ENCODE measurements at places on chromosomes 11 and 22.

- DNase-seq: no peak
Measured at GRCh38 chr11:126664643-126665042, 309.2 kb downstream of the ST3GAL4 start.

GRCh38 chr11:48900131-48900800, 83.4 kb downstream of the TRIM51G start:
- no peak for DNase-seq

DNA sequence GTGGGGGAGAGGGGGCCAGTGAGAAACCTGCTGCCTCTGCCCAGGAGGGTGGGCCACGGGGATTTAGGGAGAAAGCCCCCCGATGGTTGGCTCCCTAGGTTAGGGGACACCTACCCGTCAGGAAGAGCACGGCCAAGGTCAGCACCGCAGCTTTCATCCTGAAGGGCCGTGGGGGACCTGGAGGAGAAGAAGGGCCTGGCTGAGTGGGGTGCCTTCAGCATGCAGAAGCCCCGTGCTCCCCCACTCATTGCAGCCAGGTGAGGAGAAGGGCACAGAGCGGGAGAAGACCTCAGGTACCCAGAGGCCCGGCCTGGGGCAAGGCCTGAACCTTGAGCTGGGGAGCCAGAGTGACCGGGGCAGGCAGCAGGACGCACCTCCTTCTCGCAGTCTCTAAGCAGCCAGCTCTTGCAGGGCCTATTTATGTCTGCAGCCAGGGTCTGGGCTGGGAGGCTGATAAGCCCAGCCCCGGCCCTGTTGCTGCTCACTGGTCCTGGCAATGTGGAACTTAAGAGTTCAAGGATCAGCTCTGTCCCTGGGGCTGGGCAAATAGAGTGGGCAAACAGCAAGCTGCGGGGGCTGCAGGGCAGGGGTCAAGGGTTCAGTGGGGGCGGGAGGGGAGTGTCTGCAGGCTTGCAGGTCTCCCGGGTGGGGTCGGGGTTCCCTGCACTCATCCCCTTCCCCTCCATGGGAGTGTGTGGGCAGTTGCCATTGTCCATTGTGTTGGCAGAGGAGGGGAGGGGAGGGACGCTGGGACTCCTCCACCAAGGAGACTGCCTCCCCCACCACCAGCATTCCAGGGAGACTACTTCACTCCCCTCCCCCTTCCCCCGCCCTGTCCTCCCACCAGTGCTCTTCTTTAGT, at the start of gene APOA1:
TSS of gene APOA1 (minus strand) at position 392 of the 861 bp plus-strand sequence. CDS start at position 157, 235 bp downstream.
- DNase-seq: no peak

GRCh38 chr11:27381238-27381666, 18.2 kb upstream of the CCDC34 start:
- DNase-seq: no peak

DNA sequence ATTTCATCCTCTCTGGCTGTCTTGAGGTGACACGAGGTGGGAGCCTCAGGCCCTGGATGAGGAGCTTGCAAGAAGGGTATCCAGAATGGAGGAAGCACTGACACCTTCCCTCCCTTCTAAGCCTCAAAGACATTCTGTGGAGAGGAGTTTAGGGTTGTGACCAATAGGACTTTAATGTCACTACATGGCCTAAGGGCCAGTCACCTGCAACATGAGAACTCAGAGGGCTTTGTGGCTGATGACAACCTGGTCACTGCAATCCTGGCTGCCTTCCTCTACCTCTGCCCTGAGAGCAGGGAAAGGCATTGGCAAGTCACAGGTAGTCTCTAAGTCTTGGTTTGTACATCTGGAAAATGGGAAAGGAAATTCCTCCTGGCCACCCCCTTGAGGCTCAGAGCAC, 33.7 kb downstream of the PISD start:
- no peak for DNase-seq

DNA sequence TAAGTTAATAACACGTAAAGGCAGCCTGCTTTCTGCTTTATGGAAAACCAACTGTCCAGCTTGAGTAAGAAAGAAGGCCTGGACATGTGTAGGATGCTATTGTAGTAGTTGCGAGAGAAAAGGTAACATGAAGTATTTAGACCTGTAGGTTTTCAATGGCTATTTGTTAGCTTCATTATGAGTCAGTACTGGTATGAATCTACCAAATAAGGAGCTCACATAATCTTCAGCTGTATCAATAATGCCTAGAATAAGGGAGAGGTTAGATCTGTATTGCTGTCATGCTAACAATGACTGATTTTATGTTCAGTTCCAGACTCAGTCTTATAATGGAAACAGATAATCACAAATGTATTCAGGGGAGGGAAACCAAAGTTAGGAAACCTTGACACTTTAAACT, 550.3 kb downstream of the CNTN5 start:
- no peak for DNase-seq

DNA sequence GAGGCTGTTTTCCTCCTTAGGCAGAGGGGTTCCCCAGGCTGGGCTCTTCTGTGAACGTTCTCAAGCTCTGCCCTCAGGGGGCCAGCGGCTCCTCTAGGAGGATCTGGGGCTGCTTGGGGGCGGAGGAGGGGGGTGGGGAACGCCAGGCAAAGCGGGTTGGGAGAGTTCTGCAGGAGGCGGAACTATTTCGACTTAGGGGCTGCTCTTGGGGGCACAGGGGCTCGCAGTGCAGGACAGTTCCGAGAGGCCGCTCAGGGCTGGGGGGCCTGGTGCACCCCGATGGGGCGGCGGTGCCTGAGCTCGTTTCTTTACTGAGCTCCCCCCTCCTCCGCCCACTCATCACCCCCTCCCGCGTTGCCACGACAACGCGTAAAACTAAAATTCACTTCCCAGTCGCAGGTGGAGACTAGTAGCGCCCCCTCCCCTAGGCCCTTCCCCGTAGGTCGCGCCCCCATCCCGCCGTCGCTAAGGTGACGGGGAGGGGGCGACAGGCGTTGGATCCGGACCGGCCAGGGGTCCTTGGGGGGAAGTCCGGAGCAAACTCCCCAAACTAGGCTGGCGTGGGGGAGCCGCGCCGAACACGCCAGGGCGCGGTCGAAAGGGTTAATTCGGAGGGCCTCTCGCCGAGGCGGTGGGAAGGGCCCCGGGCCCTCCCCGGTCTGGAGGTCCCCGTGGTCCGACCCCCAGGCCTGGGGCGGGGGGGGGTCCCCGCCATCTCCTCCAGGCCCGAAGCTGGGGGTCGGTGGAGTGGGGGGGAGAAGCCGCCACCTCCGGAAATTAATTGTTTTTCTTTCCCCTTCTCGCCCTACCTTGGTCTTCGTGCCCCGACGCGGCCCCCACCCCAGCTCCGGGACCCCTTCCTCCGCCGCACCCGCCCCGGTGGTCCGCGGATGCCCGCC, 857 bp downstream of the SHANK3 start:
- DNase-seq: no peak

DNA sequence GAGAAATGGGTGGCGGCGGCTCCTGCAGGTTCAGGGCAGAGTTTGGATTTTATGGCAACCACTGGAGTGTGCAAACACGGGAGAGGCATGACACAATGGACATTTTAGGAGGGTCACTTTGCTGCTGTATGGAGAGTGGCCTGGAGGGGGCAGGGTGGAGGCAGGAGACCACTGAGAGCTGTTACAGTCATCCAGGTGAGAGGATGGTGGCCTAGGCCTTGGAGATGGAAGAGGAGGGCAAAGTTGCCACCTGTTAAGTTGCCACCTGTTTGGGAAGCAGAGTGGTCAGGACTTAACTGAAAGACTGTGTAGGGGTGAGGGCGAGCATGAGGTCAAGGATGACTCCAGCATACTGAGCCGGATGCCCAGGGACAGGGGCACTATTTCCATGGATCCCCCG, 2.3 kb upstream of the RAD9A start:
- no peak for DNase-seq

DNA sequence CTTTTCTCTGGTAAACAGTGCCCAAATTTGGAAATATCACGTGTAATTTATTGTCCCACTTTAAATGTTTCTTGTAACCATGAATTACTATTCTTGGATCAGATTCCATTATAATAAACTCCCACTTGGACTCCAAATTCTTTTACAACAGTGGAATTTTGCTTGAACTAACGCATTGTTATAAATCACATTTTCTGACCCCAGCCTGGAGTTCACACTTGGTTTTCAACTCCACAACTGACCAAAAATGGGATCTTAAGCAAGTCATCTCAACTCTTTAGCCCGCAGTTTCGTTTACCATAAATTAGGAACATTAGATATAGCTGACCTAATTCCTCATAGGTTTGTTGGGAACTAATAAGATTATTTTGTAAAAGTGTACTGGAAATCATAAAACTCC, 336.8 kb upstream of the NCAM1 start:
- DNase-seq: no peak

GRCh38 chr11:29293825-29294224, 723.0 kb downstream of the KCNA4 start:
- DNase-seq: no peak

DNA sequence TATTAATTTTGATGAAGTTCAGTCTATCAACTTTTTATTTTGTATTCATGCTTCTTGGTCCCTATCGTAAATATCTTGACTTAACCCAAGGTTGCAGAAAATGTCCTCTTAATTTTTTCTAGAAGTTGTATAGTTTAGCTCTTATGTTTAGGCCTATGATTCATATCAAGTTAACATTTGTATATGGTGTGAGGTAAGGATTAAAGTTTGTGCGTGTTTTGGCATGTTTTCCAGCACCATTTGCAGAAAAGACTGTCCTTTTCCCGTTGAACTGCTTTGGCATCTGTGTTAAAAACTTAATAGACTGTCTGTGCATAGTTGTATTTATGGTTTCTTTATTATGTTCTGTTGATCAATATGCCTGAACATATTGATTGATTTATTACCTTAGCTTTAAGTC, 42.3 kb downstream of the ARHGEF12 start:
- no peak for DNase-seq

DNA sequence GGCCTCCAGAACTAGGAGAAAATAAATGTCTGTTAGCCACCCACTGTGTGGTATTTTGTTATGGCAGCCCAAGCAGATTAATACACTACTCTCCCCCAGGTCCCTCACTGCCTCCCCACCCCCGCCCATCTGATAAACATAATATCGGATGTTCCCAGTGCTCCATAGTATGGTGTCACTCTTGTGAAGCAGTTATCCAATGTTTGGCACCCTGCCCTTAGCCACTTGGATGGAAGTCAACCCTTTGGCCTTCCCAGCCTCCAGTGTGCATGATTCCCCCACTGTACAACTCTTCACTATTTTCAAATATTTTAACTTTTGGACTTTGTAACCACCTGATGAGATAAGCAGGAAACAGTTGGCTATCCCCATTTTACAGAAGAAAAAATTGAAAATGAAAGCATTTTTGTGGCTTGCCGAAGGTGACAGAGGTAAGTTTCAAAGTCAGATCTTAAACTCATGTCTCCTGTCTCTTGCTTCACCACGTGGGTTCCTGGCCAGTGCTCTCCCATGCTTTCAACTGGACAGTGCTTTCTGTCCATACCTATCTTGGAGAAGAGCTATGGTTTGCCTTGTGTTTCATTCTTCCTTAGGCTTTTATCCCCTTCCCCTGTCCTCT, 53.2 kb downstream of the ALX4 start:
- no peak for DNase-seq

- no peak for DNase-seq
Measured at GRCh38 chr11:67387069-67387468, 4.7 kb upstream of the RAD9A start.
